ENCODE measurements at places on chromosomes 4 and X.

GRCh38 chr4:24754571-24754970 is 40.8 kb upstream of the SOD3 start:
- DNase-seq: no peak

- peak; percentile 87 for DNase-seq
These were observed 215.3 kb upstream of the CTSO start for GRCh38 chr4:156169011-156169410.

DNA sequence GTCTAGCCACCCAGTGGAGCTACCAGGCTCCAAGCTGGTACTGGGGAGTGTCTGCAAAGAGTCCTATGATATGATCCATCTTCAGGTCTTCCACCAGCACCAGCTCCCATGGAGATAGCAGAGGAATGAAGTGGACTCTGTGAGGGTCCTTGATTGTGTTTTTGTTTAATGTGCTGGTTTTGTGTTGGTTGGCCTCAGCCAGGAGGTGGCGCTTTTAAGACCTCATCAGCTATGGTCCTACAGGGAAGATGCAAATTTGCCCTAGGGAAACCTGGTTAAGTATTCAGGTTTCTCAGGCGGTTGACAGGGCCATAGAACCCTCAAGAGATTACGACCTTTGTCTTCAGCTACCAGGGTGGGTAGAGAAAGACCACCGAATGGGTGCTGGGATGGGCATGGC is 1141.1 kb downstream of the STIM2 start:
- DNase-seq: no peak

GRCh38 chr4:186068581-186069348 is at the start of gene TLR3:
Gene TLR3 (plus strand): TSS chr4:186069156. CDS start chr4:186076620, 7,464 bp downstream.
- DNase-seq: peak; percentile 81

All from lung (tissue), 17 donors.